Activated T-cell treated with anti-CD3 and anti-CD28 coated beads for 1 hour (primary cell): ENCODE measurements at places on chromosomes 3 and 15.

GRCh38 chr3:81484520-81484919 lies 276.9 kb downstream of the GBE1 start:
- no peak for DNase-seq

DNA sequence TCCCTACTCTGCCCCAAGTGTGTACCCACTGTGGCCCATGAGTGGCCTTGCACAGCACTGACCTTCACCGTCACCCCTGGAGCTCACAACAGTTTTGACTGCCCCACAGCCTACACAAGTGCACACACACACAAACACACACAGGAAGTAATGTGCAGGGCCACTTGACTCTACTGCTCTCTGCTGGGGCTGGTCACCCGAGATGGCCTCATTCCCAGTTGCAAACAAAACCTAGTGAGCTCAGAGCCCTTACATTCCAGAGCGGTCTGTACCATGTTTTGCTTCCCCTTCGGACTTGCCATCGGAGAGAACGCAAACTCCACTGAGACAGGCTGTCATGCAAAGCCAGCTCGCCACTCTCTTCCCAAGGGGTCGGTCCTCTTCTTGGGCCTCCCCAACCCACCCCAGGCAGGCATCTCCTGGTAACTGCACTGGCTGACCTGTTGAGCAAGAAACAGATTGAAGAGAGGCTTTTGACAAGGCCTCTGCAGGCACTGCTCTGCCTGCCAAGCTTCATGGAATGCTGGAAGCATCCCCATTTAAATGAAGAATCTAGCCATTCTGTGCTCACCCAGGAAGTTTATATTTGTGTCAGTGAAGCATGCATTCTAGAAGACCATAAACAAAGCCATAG lies 232.0 kb upstream of the IGF1R start:
- DNase-seq: no peak

GRCh38 chr3:171838218-171838720 lies 4.9 kb upstream of the TMEM212 start:
- DNase-seq: no peak

- no peak for DNase-seq
Observed at GRCh38 chr3:65706776-65707568, 331.7 kb downstream of the MAGI1 start.

- peak; percentile 30 for DNase-seq
Observed at GRCh38 chr3:155744010-155744625, 753 bp downstream of the PLCH1 start.

GRCh38 chr15:27094235-27094634 lies 123.3 kb downstream of the GABRG3 start:
- DNase-seq: no peak

GRCh38 chr15:33059184-33059583 lies 135.3 kb downstream of the FMN1 start:
- DNase-seq: no peak
